ENCODE measurements at places on chromosomes 5 and 9.

DNA sequence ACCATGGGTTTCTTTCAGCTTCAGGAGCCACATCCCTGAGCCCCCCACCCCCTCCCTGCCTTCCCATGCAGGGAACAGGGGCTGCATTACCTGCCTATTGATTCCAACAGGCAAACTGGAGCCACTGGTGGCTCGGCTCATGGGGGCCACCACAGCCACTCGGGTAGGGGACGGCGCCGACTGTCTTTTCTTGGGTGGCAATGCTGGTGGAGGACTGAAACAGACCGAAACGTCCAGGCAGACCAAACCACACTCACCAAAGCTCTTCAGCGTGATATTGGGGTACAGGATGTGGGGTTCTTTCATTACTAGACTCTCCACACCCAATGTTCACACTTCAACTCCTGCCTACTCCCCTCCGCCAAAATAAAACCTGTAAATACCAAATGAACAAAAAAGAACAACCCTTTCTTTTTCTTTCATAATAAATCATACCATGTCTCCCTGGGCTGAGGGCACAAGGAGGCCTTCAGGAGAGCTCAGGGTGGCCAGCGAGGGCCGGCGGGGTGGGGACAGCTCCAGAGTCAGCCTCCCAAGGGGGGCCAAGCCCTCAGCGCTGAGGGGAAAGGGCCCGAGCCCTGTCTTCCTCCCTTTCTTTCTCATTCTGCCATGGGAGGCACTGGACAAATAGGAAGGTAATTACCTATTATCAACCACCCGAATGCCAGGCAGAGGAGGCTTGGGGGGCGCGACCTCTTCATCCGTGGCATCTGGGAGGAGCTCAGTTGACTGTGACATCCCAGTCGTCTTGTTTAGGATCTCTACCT, 83.3 kb downstream of the PRRT1B start:
- DNase-seq, result no peak

GRCh38 chr5:80368661-80369480, 39.0 kb upstream of the ZFYVE16 start:
- no peak for DNase-seq

DNA sequence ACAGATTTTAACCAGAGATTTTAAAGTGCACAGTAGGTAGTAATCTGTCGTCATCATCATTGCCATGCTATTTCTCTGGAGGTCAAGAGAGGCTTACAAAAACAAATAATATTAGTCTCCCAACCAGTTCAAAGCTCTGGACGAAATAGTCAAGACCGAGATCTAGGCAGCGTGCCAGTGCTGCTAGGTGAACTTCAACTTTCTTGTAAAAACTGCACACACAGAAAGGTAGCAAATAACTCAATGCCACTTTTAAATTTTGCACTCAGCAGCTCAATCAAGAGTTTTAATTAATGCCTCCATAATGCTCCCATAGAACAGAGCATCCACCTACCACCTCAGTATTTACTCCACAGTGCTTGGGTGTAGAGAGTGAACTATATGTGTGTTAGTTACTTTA, 656.8 kb downstream of the IRX1 start:
- DNase-seq, result no peak

GRCh38 chr9:113593682-113594281, 130.3 kb downstream of the RGS3 start:
- DNase-seq, result peak; percentile 84

Measured in ovary (tissue), 10 donors.